ENCODE measurements at places on chromosomes 13 and 19. TPM values are rescaled to one million over a fixed set of nuclear protein-coding genes. Genes with fewer than 3 reads are reported as not detected.

OR10H1 gene
- total RNA-seq, result not detected

GDF15 gene
- total RNA-seq, result 63.2 TPM

TBXA2R gene
- total RNA-seq, result 0.96 TPM

FLT3LG gene
- 0.92 TPM for total RNA-seq

ZNF772 gene
- 0.90 TPM for total RNA-seq

PEG3 gene
- not detected for total RNA-seq

NBEA gene
- total RNA-seq, result 2.1 TPM

SYT3 gene
- total RNA-seq, result 0.63 TPM

RFPL4A gene
- 0.31 TPM for total RNA-seq

KLF2 gene
- total RNA-seq, result 26.8 TPM

ERICH6B gene
- total RNA-seq, result not detected

RNF225 gene
- 0.12 TPM for total RNA-seq

HCN2 gene
- 35.3 TPM for total RNA-seq

CACNG7 gene
- total RNA-seq, result 10.7 TPM

POU2F2 gene
- 0.47 TPM for total RNA-seq

GAPDHS gene
- total RNA-seq, result not detected

ZNF20 gene
- 0.25 TPM for total RNA-seq

DKKL1 gene
- 0.39 TPM for total RNA-seq

KRTDAP gene
- total RNA-seq, result not detected

RFPL4AL1 gene
- 0.28 TPM for total RNA-seq

Data from A549 treated with CORT108297 at 1 μM for 4 hours (cell line).